CD8-positive, alpha-beta memory T cell (primary cell): ENCODE measurements at places on chromosomes 12 and 14.

DNA sequence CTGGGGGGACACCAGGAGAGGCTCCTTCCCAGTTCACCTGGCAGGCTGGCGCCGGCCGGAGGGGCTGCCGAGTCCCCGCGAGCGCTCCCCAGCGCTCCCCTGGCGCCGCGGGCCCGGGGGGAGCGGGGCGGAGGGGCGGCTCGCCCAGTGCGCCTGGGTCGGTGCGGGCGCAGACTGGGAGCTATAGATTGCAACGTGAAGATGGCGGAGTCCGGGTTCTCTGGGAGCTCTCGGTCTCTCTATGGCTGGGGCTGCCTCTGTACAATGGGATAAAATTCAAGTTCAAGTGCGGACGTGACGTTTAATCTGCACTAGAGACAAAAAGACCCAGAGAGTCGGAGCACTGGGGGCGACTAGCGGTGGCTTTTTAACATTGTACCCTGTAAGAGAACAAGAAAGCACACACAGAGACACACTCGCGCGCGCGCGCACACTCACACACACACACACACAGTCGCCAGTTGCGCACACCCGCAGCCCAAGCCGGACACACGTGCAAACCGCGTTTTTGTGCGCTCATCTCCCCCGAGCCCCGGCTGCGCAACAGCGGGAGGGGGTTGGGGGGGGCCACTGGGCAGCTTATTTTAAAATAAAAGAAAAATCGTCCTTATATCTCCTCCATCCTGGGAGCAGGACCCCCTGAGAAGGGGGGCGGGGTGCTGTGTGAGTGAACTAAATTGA, at the start of gene BCL11B:
BCL11B (minus strand) TSS at position 247 of the 681 bp plus-strand sequence. CDS start 979 bp downstream, outside the sequence.
- DNase-seq, result peak; percentile 81

- no peak for DNase-seq
Observed at GRCh38 chr14:99034711-99035171, 237.3 kb downstream of the BCL11B start.

DNA sequence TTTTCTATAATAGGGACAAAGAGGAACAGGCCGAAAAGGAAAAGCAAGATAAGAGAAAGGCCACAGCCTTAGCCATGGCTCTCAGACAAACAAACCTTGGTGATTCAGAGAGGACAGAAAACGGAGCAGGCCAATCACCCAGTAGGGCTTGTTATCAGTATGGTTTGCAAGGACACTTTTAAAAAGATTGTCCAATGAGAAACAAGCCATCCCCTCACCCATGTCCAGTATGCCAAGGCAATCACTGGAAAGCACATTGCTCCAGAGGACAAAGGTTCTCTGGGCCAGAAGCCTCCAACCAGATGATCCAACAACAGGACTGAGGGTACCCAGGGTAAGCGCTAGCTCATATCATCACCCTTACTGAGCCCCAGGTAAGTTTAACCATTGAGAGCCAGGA, 243.8 kb upstream of the BTG1 start:
- no peak for DNase-seq

DNA sequence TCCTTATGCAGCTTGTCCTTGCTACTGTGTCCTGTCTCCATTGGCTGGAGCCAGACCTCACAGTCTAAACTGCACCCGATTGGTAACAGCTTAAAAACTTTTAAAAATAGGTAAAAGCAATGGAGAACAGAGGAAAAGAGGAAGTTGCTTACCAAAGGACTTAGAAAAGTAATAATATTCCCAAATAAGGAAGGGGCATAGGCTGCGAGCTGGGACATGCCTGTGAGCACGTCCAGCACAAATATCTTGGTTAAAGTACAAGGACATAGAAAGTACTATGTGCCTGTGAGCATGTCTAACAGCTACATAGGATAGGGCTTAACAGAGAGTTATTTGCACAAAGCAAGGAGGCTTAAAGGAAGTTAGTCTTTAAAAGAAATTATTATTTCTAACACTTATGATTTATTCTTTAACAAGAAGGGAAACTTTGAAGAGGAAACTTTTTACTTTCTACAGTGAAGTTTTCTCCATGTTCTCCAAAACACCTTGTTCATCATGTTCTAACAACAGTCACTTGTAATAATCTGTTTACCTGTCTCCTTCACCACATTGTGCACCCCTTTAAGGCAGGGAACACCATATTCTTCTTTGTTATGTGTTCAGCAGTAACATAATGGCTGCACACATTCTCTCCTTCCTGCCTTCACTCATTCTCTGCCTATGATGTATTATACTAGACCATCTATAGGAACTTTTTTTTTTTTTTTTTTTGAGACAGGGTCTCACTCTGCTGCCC, 9.8 kb upstream of the UBE2N start:
- no peak for DNase-seq

DNA sequence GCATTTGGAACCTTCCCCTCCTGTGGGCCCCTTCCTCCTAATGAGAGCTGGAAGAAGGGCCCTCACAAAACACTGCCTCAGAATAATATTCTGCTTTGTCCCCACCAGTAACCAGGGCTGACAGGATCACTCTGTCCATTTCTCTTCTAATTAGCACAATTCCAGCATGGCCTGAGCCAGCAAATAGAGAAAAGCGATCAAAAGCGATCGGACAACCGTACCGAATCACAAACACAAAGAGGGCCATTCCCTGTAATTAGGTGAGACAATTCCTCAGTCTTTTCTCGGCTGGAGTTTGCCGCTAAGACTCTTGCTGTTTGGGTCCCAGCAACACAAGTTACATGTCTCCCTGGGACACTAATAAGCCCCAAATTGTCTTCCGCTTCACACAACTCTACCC, 35.6 kb upstream of the VSX2 start:
- no peak for DNase-seq

DNA sequence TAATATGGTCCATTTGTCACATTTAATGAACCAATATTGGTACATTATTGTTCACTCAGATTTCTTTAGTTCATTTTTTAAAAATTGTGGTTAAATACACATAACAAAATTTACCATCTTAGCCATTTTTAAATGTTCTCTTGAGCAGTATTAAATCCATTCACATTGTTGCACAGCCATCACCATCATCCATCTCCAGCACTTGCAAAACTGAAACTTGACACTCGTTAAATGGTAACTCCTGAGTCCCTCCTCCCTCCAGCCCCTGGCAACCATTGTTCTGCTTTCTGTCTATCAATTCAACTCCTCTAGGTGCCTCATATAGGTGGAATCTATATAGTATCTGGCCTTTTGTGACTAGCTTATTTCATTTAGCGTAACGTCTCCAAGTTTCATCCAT, 86.4 kb downstream of the ACACB start:
- no peak for DNase-seq

DNA sequence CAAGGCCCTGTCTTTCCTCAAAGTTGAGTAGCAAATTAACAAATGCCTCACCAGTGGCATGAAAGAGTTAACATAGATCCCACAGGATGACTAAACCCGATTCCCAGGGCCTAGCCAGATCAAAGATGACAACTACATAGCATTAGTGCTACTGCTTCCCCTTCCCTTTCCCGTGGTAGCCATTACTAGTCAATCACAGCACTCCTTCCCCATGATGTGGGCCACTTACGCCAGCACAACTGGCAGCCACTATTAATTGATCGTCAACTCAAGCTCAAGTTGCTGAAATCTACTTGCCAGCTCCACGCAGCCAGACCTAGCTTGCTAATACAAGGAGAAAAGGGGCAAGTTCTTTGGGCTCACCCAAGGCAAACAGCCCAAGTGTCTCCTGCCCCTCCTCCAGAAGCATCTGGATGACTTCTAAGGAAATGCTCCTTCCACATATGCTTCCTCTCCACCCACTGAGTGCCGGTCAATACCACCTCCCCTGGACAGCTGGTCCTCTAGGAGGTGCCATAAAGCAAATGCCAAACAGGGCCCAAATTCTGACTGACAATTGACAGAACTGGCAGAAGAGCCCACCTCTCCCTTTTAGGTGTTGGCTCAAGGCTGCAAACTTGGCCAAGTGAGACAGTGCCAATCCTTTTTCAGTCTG, 72.6 kb downstream of the NUAK1 start:
- DNase-seq, result no peak

- DNase-seq, result no peak
Observed at GRCh38 chr12:52839436-52840105, 5.5 kb upstream of the KRT79 start.

- DNase-seq, result no peak
Observed at GRCh38 chr12:10214136-10214894, 1.6 kb downstream of the GABARAPL1 start.

GRCh38 chr12:116687888-116688287, 50.0 kb downstream of the SPRING1 start:
- DNase-seq, result no peak

DNA sequence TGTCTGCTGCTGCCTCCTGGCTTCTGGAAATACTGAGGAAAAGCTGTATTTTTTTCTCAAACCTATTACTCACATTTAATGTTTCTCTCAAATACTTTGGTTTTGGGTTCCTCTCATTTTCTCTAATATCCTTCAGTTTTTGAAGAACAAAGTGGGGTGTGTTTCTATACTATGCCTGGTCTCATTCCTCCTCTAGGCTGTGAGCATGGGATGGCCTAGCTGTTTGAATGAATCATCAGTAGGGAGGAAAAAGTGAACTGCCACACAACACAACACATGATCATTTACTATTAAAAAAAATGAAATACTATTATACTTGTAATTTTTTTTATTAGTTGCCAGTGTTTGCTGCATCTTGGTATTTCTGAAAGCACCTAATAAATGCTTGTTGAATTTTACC, 11.3 kb upstream of the SMCO3 start:
- DNase-seq, result no peak

DNA sequence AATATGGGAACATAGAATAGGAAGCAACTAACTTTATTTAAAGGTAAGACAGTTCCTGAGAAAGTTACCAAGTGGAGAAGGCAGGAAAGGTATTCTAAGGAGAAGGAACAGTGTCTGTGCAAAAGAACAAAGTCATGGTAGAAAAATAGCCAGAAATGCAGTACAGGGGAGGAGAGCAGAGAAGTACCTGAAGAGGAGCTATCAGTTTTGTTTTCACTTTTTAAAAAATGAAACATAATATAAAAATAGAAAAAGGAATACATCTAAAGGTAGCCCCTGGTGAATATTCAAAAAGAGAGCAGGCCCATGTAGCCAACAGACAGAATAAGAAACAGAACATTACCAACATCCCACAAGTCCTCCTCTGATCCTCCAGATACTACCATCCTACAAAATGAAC, 408.7 kb downstream of the ADAMTS20 start:
- no peak for DNase-seq

DNA sequence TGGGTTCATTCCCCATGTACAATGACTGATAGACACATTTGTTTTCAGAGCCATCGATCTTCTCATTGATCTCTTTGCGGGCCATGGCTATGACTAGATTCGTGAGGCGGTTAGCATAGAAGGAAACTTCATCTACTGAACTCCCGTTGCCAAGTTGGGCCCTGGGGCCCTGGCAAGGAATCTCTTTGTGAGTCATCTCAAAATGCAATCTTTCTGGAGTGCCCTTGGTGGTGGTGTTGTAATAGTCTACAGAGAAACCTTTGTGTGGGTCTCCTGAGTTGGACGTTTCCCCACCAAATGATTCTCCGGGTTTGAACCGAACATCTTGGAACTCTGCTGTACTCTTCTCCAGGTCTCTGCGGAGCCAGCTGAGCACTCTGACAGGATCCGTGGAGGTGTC, 20.4 kb downstream of the AKAP3 start:
- DNase-seq, result no peak

DNA sequence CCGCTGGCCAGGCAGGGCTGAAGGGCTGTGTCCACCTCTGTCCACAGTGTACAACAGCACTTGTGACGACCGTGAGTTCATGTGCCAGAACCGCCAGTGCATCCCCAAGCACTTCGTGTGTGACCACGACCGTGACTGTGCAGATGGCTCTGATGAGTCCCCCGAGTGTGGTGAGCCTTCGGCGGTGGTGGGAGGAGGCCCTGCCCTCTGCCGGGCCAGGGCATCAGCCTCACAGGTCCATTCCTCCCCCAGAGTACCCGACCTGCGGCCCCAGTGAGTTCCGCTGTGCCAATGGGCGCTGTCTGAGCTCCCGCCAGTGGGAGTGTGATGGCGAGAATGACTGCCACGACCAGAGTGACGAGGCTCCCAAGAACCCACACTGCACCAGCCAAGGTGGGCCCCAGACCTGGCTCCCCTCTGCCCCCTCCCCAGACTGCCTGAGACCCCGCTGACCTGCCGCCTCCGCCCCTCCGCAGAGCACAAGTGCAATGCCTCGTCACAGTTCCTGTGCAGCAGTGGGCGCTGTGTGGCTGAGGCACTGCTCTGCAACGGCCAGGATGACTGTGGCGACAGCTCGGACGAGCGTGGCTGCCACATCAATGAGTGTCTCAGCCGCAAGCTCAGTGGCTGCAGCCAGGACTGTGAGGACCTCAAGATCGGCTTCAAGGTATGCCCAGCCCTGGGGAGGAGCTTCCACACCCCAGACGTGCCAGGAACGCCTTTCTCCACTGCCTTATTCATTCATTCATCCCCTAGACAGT, 20.8 kb upstream of the NXPH4 start:
- DNase-seq, result no peak

- peak; percentile 16 for DNase-seq
Observed at GRCh38 chr12:27969624-27970400, 2.7 kb downstream of the PTHLH start.

GRCh38 chr12:39816671-39817185, 197.1 kb upstream of the ABCD2 start:
- DNase-seq, result no peak

GRCh38 chr14:22375321-22375930, 213.6 kb downstream of the DAD1 start:
- no peak for DNase-seq

- DNase-seq, result no peak
Observed at GRCh38 chr12:128844031-128844635, 9.1 kb upstream of the GLT1D1 start.

- DNase-seq, result no peak
Observed at GRCh38 chr14:58107947-58108552, 44.0 kb downstream of the ARMH4 start.

GRCh38 chr12:113391650-113392337, 11.9 kb downstream of the SDS start:
- no peak for DNase-seq

DNA sequence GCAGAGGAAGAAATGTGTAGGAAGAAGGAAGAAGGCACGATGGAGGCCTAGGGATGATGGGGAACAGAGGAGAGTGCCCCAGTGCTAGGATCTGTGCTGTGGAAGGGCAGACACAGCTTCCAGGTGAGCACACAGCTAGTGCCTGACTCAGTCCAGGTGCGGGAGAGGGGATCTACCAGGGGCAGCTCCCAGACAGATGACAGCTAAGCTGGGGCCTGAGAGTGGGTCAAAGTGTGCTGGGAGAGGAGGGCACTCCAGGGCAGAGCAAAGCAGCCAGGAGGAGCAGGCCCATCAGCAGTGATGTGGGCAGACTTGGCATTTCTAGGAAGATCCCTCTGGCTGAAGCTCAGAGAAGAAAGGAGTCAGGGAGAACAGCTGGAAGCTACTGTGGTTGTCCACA, 36.7 kb downstream of the LRTM2 start:
- no peak for DNase-seq

GRCh38 chr14:27186048-27186447, 588.2 kb upstream of the NOVA1 start:
- DNase-seq, result no peak

- DNase-seq, result no peak
Observed at GRCh38 chr12:52022841-52023181, 16.1 kb downstream of the TAMALIN start.

DNA sequence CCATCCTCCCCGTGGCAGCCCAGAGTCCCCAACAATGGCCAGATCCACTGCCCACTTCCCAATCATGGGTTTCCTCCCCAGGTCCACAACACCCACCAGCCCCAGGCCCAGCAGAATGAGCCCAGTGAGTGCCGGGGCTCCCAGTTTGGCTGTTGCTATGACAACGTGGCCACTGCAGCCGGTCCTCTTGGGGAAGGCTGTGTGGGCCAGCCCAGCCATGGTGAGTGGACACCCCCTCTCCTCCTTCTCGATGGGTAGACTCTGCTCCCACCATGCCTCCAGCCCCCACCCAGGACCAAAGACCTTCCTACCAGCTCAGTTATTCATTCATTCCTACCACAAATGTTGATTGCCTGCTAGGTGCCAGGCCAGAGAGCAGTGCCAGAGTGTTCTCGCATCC, 23.8 kb downstream of the PAPLN start:
- DNase-seq, result no peak
